Stimulated activated CD8-positive, alpha-beta memory T cell treated with anti-CD3 and anti-CD28 coated beads, Interleukin-7, amount 100 ng/mL, for 1 hour (primary cell): ENCODE measurements at places on chromosomes 5 and 9.

DNA sequence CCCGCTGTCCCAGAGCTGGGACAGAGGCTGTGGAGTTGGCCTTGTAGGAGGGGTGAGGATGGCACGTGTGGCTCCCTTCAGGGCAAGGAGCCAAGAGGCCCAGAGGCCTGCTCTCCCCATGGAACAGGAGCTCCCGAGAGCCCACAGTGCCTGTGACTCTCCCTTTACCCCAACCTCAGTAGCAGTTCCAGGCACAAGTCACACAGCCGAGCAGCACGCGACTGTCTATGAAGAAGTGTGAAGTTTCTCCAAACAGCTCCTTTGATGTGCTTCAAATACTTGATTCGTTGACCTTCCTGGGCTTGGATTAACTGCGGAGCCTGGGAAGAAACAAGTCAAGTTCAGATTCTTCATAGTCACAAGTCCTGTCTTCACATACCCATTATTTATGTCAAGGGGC, 208.7 kb downstream of the IRX2 start:
- no peak for DNase-seq

DNA sequence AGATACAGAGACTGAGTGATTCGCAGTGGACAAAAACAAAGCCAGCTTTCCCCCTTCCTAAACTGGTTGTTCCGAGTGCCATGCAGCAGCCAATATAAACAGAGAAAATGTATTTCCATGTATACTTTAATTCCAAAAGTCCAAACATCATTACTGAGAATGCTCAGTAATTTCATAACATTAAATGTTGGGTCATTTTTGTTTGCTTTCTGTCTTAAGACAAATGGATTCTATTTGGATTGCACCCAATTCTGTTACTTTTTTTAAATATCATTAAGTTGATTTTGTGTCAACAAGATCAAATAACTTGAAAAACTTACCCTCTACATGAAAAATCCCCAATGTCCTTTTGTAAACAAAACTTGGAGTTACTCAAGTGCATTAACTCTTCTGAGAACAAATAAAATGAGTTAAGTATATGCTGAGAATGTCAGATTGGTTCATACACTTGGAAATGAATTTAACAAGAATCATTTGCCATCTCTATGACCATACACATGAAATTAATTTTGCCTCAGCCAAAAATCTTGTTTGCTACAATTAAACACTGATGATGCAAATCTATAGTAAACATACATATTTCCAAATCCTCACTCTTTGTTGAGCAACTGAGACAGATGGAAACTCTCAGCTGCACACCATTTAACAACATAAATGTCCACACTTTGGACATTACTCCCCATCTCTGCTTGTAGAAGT, 19.4 kb downstream of the LURAP1L start:
- DNase-seq: no peak

- no peak for DNase-seq
Observed at GRCh38 chr5:161396171-161396570, 150.4 kb downstream of the GABRB2 start.

DNA sequence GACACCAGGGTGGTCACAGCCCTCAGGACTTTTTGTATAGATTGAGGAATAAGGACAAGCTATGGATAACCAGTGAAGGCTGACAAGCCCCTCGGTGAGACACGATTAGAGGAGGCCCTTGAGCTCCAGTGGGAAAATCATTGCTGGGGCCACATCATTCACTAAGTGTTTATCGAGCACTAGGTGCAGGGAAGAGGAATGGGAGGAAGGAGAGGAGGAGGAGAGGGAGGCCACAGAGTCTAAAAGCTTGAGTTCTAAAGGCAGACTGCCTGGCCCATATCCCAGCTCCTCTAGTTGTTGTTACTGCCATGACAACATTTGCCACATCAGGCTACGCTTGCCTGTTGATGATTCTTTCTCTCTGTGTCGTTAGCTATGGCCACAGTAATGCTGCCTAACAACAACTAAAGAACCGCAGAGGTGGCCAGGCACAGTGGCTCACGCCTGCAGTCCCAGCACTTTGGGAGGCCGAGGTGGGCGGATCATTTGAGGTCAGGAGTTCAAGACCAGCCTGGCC, 37.6 kb downstream of the NKX2-5 start:
- no peak for DNase-seq

- no peak for DNase-seq
Observed at GRCh38 chr5:84036842-84037241, 316.2 kb upstream of the HAPLN1 start.

- DNase-seq: no peak
Observed at GRCh38 chr5:60789551-60789950, 54.5 kb downstream of the ELOVL7 start.

DNA sequence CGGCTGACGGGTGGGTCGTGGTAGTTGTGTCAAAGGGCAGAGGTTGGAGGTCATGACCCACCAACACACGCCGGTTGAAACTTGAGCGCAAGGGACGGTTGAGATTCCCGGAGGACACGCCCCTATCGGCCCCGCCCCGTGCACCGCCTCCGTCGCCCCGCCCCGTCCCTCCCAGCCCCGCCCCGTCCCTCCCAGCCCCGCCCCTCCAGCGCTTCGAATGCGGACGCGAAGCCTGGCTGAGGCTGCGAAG, 226 bp upstream of the RANBP17 start:
- no peak for DNase-seq

DNA sequence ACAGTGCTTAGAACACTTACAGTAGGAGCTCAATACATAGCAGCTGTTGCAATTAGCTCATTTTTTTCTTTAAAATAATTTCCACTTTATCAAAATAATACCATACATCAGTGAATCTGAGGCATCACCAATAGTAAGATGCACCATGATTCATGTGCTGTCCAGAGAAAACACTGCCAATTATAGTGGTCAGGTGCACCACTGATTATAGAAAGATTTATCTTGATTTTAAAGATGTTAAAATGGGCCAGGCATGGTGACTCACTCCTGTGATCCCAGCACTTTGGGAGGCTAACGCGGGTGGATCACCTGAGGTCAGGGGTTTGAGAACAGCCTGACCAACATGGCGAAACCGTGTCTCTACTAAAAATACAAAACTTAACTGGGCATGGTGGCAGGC, 39.4 kb downstream of the NAIF1 start:
- DNase-seq: no peak

DNA sequence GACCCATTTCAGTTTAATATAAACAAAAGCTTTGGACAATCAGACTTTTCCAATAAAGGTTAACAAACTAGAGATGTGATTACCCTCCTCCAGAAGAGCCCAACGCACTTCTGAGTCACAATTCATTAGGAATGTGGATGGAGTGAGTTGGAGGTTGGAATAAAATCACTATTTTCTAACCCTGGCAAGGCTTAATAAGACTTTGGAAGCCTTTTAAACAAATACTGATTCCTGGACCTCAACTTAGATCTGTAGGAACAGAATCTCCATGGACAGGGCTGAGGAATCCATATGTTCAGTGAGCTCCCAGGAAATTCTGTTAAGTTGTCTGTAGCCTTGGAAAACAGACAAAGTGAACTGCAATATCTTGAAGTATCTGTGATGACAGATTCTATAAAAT, 233.5 kb upstream of the ELL2 start:
- no peak for DNase-seq

DNA sequence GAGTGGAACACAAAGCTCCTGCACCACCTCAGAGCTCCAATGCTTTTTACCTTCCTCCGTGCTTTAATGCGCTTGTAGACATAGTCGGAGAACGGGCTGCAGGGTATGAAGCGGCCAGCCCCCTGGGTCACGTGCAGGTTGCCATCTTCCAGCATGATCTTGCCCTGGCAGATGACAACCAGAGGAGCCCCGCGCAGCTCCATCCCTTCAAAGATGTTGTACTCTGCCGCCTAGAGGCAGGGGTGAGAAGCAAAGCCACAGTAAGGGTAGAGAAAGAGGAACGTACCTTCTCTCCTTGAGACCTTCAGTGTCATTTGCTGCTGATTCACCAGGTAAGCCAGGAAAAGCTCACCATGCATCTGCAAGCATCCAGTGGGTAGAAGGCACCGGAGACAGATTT, 112.3 kb downstream of the DPYSL3 start:
- DNase-seq: no peak

DNA sequence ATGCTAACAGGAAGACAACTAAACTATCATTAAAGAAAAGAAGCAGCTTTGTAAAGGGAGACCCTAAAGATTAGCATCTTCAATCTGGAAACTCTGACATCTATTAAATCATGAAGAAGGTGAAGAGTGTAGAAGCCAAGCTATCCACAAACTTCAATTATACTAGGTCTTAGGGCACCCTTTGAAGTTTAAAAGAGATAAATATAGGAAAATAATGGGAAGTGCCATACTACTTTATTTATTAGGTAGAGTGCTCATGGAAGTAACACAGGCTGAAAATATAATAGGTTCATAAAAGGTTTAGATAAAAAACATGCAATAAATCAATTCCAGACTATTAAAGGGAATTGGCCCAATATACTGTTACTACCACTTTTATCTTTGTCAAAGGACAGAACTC, 19.9 kb downstream of the CDH10 start:
- no peak for DNase-seq

GRCh38 chr9:84301851-84302250, 38.7 kb downstream of the SLC28A3 start:
- no peak for DNase-seq

DNA sequence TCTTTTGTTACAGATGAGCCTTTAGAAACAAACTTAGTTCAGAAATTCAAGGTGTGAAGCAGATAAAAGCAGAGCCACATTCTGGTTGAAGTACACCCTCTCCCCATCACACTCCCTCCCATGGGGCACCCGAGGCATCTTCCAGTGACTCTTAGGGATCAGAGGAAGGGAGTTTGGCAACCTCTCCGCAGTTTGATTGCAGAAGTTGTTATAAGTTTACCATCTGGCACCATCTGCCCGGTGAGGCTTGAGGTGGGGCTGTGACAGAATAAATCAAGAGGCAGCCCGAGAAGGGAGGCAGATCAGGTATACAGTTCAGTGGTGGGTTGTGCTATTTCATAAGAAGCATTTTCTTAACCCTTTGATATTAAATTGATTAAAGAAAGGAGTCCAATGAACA, 458.6 kb upstream of the CLINT1 start:
- DNase-seq: no peak

- DNase-seq: no peak
Observed at GRCh38 chr9:347667-348292, 133.1 kb downstream of the DOCK8 start.

GRCh38 chr9:70003901-70004714, 39.5 kb upstream of the MAMDC2 start:
- DNase-seq: no peak

GRCh38 chr5:123929055-123929474, 417.1 kb downstream of the CSNK1G3 start:
- no peak for DNase-seq

DNA sequence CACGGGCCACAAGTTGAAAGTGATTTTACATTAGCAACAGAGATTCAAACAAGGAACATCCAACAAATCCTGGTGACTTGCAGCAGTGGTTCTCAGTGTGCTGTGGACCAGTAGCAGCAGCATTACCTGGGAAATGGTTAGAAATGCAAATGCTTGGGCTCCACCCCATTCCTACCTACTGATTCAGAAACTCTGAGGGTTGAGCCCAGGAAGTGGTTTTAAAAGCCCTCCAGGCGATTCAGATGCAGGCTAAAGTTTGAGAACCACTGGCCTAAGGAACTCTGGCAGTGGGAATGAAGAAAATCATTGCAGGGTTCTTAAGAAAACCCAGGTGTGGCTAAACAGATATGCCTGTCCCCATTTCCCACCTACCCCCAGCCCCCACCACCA, 398.8 kb downstream of the ENC1 start:
- no peak for DNase-seq

DNA sequence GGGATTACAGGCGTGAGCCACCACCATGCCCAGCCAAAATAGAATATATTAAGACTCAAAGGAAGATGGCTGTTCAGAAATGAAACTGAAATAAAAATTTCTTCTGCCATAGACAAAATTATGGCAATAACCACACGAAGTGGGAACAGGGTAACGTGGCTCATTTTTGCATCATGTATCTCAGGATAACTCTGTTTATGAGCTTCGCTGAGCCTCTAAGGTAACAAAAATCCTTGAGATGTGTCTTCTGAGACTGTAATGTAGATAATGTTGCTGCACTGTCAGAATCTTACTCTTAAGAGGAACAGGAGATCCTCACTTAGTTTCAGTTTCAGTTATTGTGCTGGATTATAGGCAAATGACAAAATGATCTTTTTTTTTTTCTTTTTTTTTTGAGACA, 153.8 kb downstream of the GOLPH3 start:
- DNase-seq: no peak

DNA sequence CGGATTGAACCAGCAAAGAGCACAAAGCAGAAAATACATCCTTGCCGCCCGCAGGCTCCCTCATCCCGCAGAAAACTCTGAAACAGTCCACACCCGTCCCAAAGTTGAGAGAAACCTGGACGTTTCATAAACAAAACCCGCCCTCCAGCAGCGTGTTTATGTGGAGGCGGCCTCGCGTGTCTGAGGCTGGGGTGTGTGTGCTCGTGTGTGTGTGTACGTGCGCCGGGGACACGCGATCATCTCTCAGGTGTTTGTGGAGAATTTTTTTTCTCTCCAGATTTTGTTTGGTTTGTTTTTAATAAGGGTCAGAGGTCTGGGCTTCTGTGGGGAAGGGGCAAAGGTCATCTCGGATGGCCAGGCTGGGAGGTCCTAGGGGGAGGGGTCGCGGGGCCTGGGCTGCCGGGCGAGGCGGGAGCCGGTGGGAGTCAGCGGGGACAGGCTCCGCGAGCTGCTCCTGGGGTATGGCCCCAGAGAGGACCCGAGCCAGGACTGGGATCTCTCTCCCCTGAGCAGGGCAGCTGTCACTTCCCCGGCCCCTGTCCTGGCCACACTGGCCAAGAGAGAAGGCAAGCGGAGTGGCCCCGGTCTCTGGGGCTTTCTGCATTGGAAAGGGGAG, 206.4 kb downstream of the C9orf50 start:
- DNase-seq: no peak

- DNase-seq: no peak
Observed at GRCh38 chr5:149013796-149014195, 49.1 kb downstream of the SH3TC2 start.

DNA sequence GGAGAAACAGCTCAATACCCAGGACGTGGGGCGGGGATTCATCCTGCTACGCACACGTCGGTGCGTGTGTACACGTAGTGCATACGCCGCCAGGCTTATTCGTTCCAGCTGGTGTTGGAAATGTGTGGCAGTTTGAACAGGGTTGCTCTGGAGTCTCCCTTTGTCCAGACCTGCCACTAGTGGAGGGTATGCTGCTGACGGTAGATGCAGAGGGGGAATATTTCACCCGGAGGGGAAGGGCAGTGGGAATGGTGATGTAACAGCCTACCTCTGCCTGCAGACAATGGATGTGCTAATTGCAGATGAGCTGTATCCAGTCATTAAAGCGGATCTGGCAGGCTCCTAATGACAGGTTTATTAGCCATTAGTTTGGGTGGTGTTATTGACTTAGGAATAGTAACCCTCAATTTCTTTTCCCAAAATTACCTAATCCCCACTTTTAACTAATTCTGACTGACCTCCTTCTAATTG, 142.7 kb downstream of the PAX5 start:
- DNase-seq: no peak

DNA sequence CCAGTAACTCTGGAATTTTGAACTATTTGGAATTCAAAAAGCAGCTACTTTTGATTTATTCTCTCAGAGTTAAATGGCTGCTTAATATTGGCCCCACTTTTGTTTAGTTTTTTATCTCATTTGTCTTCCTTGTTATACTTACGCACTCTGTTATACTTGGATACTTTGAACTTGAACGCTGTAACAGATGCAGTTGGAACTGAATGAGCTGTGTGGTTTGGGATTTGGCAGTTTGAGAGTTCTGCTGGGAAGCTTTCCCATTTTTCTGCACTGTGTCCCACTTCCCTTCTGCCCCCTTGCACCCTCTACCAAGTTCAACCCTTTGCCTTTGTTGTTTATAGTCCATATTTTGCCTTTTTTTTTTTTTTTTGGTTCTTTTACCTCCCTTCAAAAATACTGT, 3.8 kb downstream of the RHOBTB3 start:
- no peak for DNase-seq
